ENCODE measurements at places on chromosomes 7 and 10.

GRCh38 chr10:89869180-89869579, 167.8 kb downstream of the KIF20B start:
- no peak for DNase-seq

DNA sequence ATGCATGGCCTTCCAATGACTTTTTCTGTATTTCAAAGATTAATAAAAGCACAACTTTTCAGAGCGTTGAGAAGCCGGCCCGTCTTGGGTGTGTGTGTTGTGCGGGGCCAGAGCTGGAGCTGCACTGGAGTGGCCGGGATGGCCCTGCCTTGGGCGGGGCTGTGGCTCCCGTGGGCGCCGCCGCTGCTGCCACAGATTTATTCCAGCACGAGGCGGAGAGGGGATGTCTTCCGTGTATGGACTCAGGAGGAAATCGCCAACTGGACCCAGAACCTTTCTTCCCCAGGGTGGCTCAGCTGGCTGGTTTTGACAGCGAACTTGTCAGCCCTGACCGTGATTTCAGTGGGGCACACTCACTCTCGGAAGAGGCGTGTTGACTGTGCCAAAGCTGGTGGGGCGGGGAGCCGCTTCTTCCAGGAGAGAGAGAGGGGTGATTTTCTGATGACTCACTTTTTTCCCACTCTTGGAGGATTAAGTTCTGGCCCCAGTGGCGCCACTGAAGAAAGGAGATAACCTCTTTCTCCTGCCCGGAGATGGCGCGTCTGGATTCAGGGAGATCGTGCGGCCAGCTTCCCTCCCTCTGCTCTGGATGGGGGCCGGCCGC, 72.4 kb downstream of the DNAJB6 start:
- DNase-seq, result no peak

GRCh38 chr7:120997882-120998474, 9.5 kb downstream of the CPED1 start:
- no peak for DNase-seq

DNA sequence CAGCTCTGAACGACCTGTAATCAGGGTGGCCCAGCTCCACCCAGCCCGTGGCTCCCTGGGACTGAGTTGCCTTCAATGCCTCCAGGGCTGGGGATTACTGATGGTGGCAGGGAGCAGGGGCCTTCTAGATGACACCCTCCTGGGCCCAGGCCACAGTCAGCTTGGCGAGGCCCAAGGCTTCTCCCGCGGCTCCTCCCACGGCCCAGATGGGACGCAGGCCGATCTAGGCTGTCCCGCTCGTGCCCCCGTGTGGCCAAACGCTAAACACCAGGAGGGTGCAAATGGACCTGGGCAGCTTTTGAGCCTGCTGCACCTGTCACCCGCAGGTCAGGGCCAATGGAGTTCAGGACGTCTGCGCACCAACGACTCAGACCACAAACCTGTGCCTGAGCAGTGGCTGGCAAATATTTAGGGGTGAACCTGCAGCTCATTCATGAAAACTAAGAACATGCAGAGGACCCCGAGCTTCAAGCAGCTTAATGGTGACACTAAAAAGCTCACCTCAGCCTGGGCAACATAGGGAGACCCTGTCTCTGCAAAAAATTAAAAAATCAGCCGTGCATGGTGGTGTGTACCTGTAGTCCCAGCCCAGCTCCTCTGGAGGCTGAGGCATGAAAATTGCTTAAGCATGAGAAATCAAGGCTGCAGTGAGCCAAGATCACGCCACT, 43.2 kb downstream of the ASB13 start:
- peak; percentile 33 for DNase-seq

- no peak for DNase-seq
Measured at GRCh38 chr7:34016876-34017275, 111.5 kb downstream of the BMPER start.

- no peak for DNase-seq
Measured at GRCh38 chr10:58937423-58937822, 239.0 kb upstream of the PHYHIPL start.

DNA sequence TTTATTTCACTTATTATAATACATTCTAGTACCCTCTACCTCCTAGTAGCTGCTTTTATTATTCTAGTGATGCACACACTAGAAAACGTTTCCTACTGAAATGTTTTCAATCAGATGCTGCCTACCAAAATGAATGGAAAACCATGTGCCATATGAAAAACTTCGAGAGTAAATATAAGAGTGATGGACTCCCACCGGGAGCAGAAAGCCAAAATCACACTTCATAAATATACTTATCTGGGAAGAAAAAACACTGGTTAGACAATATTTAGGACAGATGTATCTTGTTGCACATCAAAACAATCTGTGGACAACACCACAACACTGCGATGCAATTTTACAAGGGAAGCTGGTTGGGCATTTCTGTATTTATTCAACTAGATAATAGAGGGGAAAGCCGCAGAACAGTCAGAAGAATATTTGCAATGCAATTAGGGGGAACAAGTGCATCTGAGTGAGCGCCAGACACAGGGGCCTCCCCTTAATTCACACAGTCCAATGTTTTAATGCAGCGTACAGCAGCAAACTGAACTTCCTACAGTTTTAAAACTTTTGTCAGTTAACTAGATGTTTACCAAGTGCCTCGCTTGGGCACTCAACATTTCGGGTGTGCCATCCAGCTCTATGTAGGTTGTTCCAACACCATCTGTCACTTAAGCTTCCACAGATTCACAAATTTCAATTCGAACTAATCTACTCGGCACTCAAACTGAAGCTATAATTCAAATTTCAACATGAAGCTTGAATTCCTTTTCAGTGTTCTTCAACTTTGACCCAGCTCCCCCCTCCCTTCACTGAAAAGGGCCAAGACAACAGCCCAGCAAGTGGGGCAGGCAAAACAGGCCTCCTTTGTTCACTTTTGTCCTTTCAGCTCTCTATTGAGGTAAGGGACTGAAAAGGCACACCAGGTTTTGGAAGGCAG, 7.4 kb downstream of the NRCAM start:
- DNase-seq, result no peak

DNA sequence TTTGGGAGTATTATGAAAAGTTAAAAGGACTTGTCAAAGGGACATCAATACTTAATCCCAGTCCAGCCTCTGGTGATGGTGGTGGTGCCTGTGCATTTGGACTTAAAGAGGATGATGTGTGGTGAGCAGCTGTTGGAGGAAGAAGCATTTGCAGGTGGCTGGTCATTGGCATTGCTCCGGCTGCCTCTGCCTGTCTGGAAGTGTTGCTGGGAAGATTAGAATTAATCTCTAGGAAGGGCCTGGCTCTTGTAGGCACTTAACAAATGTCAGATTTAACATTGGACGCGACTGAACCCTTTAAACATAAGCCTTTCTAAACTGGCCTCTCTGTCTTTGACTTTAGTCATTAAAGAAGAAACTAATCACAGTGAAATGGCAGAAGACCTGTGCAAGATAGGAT, 58.8 kb downstream of the FIGNL1 start:
- DNase-seq, result no peak

DNA sequence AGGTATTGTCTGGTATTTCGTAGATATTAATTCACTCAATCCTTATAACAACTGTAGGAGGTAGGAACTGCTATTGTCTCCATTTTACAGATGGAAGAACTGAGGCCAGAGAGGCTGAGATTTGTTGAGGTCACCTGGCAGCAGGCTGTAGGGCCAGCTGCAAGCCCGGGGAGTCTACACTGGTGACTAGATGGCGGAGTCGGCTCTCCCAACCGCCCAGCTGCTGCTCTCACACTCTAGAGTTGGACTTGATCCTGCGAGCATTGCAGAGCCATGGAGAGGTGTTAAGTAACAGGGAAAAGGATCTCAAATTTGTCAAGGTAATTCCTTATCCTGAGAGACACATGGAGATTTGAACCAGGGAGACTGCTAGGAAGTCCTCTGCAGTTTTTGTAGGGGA, 124.1 kb downstream of the CAMK1D start:
- DNase-seq, result no peak

GRCh38 chr7:151035026-151035717, 6.9 kb downstream of the ABCB8 start:
- DNase-seq, result no peak

DNA sequence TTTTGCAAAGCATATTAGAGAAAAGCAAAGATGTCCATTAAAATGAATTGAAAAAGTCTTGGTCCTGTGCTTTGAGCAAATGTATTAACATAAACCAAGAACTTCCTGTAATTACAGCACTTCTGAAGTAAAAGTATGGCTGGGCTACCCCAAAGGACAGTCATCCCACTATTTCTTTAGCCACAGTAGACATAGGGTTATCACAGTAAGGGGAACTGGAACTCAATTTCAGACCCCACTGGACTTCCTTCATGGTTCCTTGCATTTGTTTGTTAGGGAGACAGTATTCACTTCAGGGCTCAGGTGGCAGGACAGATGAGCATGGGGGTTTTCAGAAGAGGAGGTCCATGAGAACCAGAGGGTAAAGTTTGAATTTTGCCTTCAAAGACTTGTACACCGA, 203.1 kb upstream of the PDE1C start:
- no peak for DNase-seq

DNA sequence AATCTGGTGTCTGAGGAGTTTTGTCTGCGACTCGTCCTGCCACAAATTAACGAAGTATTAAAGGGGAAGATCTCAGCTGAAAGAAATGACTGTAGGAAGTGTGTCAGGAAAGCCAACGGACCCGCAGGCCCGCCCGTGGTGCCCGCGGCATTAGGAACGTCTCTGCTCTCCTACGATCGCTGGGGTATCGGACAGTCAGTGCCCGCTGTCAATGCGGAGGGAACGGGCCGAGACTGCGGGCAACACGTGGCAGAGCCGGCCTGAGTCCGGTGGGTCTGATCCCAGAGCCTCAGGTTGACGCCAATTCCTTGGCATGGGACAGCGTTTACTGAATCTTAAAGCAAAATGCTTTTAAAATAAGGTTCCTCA, 128.7 kb downstream of the KBTBD2 start:
- DNase-seq, result no peak

DNA sequence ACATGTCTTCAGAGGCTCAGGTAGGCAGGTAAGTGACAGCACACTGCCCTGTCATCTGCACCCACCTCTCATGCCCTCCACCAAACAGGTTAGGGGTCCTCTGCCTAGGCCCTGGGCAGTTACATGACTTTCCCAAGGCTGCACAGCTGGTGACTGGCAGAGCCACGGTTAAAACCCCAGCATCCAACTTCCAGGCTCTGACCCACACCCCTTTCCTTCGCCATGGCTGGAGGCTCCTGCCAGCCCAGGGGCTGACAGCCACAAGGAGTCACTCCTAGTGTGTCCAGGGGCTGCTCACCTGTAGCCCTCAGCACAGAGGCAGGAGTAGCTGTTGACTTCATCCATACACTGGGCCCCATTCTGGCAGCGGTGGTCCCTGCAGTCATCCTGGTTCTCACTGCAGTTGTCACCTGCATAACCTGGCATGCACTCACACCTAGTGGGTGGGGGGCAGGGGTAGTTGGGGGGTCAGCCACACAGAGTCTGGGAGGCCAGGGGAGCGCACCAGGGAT, 175.0 kb downstream of the SLIT1 start:
- DNase-seq, result no peak

DNA sequence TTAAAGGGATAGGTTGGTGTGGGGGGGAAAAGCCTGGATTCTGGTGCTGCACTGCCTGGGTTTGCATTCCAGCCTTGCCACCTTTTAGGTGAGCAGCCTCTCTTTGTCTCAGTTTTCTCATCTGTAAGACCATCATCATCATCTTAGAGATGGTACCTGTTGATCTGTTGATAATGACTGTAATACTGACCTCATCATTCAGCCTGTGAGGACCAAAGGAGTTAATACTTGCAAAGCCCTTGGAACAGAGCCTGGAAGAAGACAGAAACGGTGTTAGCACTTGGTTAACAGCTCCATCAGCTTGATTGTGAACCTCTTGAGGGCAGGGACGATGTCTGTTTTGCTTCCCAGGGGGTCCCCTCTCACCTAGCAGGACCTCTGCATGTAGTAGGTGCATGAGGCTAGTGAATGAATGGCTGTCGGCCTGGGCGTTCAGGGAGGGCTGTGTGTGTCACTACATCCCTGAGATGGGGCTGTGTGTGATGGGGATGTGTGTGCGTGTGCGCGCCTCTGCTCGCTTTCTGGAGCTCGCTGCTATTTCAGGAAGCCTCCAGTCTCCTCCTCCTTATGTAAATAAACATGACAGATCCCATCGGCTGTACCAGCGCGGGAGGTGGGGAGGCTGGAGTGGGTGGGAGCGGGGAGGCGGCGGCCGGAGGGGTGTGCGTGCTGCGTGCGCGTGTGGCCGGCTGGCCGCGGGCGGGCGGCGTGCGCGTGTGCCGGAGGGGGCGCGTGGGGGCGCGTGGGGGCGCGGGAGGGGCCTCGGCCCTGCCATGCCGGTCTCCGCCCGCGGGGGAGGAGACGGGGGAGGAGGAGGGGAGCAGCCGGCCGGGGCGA, 61.2 kb downstream of the NEURL1 start:
- no peak for DNase-seq

GRCh38 chr7:125547505-125547904, 617.9 kb upstream of the POT1 start:
- no peak for DNase-seq

DNA sequence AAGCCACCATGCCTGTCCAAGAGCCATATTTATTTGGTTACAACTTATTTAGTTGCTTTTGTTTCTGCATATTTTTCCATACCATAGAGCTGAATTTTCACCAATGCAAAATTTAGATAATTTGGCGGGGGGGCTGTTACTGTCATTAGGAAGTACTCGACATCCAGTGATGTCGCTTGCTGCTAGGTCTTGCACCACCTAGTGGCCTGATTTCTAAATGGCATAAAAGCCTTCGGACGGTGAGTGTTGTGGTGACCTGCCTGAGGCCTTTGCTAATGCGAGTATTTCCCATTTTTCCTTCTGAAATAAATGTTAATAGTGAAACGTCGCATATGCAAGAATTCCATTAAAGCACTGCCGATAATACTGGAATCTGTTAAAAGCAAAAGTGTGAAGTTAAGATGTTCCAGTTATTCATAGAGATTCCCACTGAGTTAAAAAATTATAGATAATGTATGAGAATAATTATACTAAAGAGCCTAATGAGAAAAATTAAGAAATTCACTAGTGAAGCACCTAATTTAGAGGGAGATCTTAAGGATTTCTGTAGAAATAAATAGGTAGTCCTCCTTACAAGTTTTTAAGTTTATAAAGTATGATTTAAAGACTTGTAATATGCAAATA, 86.1 kb upstream of the DNAJB6 start:
- no peak for DNase-seq

GRCh38 chr7:154647625-154648024, 355.3 kb downstream of the PAXIP1 start:
- DNase-seq, result no peak

- DNase-seq, result no peak
Measured at GRCh38 chr10:87615856-87616255, 43.8 kb upstream of the PAPSS2 start.

DNA sequence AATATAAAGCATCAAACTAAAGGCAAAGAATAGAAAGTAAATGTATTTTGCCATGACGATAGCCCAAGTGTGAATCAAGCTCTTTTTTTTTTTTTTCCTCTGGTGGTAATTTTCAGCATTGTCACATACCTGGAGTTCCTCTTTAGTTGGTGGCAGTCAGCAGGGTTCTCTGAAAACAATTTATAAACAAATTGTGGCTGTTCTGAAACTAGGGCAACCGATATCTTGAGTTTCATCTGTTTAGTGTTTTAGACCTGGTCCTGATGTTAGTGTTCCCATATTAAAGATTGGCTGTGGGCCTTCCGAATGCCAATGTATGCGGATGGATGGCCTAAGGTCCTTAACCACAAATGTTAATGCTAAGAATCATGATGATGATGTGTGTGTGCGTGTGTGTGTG, 713.1 kb downstream of the GATA3 start:
- DNase-seq, result no peak

Data from stimulated activated CD8-positive, alpha-beta memory T cell treated with anti-CD3 and anti-CD28 coated beads, Interleukin-15, amount 100 ng/mL, for 4 hours (primary cell).